ENCODE measurements at places on chromosomes 1 and 21.

GRCh38 chr1:156004843-156005584 lies 15.7 kb downstream of the SSR2 start:
- peak; percentile 47 for DNase-seq

DNA sequence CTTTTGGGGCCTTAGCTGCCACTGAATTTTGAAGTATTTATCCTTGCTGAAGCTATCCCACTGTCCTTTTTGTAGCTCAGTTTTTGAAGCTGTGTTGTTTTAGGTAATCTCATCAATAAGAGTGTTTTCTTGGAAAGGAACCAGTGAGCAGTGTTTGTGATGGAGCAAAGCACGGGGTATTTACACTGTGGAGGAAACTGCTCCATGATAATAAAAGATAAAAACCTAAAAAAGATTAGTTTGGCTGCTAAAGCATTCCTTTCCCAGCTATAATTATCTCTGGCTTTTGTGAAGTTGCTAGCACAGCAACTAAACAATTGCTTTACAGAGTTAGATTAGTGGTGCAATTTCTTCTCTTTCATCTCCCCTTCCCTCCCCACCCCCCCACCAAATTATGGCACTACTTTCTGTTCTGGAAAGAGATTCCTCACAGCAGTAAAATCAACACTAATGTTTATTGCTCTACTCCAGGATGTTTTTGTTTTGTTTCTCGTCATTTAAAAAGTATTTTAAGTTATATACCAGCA lies 21.5 kb downstream of the SRRM1 start:
- no peak for DNase-seq

GRCh38 chr1:179124873-179125272 lies 43.0 kb downstream of the TOR3A start:
- no peak for DNase-seq

DNA sequence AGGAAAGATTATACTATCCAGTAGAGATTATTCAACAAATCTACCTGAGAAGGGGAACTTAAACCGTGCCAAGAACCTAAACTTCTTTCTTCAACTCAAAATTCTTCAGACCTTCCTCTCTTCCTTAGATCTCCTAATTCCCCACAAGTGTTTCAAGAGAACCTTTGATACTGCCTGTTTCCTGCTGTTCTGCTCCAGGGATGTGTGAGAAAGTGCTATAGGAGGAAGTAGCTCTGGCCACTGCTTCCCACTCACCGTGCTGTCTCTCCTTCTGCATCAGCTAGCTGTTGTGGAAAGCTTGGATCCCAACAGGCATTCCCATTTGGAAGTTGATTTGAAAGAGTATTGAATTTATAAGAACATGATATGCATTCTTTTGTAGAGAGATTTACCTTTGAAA lies 4.5 kb upstream of the NOS1AP start:
- DNase-seq: no peak

DNA sequence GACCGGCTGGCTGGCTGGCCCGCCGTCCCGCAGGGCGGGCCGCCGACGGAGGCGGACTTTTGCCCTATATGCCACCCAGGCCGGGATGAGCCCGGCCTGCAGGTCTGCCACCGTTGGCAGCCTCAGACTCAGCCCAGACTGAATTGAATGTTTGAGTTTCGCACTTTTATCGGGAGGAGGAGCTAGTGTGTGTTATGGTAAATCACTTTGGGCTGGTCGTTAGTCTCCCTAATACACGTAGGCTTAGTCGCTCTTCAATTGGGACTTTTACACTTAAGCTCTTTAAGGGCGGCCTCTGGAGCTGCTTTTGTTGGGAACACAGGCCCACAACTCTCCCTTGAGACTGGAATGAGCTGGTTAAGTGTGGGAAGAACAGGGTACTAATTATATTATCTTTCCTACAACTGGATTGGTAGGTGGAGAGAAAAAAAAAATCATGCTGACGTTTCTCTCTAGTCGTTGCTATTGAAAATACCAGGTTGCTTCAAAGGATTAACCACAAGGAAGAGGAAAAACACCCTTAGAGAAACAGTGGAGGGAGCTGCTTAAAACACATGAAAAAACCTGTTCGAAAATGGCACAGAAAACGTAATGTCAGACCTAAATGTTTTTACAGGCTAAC lies 1.4 kb upstream of the IRF2BP2 start:
- DNase-seq: peak; percentile 83

GRCh38 chr1:203682473-203683383 lies 56.1 kb downstream of the ATP2B4 start:
- peak; percentile 88 for DNase-seq

- no peak for DNase-seq
These were observed 23.7 kb downstream of the UROD start for GRCh38 chr1:45035631-45036301.

DNA sequence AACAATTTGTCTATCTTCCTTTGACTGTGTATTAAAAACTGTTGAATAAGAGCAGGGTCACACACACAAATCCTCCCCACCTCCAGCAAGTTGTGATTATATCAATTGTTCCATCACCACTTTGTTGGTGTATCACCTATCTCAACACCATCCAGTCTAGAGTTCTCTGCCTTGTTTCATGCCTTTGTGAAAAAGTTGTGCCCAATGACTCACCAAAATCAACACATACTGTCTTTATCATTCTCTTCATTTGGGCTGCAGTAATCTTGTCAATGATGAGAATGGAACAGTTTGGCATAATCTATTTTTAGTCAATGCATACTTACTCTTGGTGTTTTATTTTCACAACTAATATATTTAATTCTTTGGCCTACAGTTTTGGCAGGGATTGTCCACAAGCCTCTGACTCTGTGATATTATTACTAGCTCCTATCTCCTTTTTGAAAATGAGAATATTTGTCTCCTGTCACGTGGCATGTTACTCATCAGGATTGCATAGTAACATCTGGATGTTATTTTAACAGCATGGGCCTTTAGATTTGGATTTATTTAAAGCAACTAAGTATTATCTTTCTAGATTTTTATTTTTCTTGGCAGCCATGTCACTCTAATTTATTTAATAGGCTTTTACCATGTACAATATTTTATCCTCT lies 5.1 kb downstream of the C1orf87 start:
- DNase-seq: no peak

GRCh38 chr1:187010571-187011309 lies 182.0 kb downstream of the PLA2G4A start:
- no peak for DNase-seq

DNA sequence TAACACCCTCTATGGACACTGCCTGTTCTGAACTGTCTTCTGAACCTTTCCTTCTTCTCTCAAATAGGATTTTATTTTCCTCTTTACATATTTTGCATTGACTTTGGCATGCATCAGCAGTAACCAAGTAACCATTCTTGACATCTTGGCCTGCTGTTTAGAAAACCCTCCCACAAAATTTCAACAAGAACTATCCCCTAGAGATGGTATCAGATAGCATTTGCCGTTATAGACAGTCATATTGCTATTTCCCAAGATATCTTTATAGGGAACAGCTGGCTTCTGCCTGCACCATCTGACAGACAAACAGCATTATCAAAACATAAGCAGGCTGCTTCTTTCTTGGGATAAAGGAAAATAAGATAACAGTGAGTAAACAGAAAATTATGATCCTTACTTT lies 54.7 kb downstream of the LHX8 start:
- no peak for DNase-seq

GRCh38 chr21:15065392-15066122 lies 757 bp upstream of the NRIP1 start:
- peak; percentile 84 for DNase-seq

DNA sequence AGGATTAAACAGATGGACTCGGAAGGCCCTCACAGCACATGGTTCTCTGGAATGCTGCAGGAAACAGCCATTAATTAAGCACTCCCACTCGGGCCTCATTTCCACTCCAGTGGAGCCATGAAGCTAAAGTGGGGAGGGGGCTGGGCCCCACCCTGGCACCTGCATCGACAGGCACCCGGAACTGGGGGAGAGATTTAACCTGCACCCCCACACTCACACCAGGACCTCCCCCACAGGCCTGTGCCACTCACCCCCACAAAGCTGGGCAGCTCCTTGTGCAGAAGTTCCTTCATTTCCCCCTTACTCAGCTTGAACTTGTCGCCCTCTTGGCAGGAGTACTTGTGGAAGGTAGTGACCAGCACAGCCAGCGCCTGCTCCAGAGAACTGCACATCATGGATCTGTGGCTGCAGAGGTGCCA lies 2.2 kb downstream of the S100A2 start:
- DNase-seq: no peak

- no peak for DNase-seq
These were observed 410.1 kb downstream of the BRINP3 start for GRCh38 chr1:190067592-190067991.

GRCh38 chr1:184223216-184223615 lies 163.6 kb upstream of the C1orf21 start:
- DNase-seq: no peak

GRCh38 chr1:157238585-157238984 lies 100.4 kb upstream of the ETV3 start:
- no peak for DNase-seq

- no peak for DNase-seq
These were observed 81.9 kb upstream of the ARTN start for GRCh38 chr1:43851561-43852338.

GRCh38 chr21:45151445-45152160 lies 77.2 kb downstream of the ADARB1 start:
- DNase-seq: no peak

DNA sequence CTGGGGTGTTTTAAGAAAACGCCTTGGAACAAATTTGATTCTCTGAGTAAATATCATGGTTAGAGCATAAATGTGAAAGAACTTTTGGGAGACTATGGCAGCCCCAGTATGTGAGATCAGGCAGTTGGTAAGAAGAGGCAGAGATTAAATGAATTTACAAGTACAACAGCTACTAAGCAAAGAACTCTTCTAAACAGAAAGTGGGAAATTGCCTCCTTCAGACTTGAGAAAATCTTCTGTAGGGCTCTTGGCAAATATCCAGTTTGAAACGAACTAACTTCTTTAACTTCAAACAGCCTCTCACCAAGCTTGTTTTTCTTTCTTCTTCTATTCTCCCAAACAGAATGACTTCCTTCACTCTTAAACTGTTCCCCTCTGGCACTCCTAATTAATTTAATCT lies 337.7 kb downstream of the SIPA1L2 start:
- no peak for DNase-seq

DNA sequence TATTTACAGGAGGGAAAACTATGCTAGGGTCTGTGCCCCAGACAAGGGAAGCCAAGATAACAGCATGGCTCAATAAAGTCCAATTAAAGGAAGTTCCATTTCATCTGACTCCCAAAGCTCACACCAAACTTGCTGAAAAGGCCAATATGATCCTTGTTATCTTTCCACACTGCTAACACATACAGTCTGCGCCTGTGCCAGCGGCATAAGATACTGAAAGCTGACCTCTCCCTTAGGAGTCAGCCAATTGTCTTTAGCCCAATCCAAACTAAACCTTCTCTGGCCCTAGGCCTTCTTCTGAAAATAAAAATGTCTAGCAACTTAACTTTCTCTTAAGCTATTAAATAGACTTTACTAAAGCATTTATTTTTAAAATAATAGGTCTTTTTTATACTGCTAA lies 179.0 kb upstream of the PLD5 start:
- no peak for DNase-seq

DNA sequence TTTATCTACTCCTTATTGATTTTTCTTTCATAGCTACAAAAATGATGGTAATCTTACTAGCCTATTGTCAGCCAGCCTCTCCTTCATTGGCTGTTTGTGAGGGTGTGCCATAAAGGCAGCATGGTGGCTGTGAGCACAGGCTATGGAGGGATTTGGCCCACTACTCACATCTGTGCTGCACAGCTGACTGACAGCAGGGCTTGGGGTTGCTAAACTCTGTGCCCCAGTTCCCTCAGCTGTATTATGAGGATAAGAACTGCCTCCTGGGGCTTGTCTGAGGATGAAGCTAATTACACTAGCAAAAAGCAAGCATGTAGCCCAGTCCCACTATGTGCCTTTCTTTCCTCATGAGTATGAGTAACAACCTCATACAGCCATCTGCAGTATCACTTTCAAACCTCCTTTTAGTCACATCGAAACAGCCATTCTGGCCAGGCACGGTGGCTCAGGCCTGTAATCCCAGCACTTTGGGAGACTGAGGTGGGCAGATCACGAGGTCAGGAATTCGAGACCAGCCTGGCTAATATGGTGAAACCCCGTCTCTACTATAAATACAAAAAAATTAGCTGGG lies 66.2 kb downstream of the COQ8A start:
- DNase-seq: no peak

GRCh38 chr1:9229549-9229948 lies 5.0 kb upstream of the H6PD start:
- no peak for DNase-seq

- peak; percentile 11 for DNase-seq
These were observed 104.8 kb upstream of the GRIK1 start for GRCh38 chr21:30044447-30045064.

- DNase-seq: no peak
These were observed 5.0 kb upstream of the CDC14A start for GRCh38 chr1:100347009-100347966.

GRCh38 chr1:209675565-209676154 lies 448 bp downstream of the G0S2 start:
- DNase-seq: no peak

- no peak for DNase-seq
These were observed 241.5 kb downstream of the LTN1 start for GRCh38 chr21:28751176-28751575.

- DNase-seq: peak; percentile 81
These were observed 72.1 kb downstream of the SKI start for GRCh38 chr1:2300004-2300771.

DNA sequence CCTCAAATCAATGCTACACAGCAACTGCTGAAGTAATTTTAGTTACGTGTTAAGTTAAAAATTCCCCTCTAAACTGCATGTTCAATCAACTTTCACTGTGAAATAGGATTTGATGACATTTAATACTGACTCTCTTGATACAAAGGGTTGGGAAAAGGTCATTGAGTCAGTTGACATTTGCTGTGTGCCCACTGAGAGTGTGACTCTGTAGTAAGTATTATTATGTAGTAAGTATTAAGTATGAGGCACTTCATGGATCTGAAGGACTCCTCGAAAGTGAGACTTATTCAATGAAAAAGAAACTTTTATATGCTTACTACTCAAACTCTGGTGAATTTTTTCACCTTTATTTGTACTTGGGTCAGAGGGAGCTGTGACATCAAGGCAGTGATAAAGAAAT lies 83.1 kb upstream of the S1PR1 start:
- no peak for DNase-seq
